Ascending aorta (tissue), 2 donors: ENCODE measurements at places on chromosomes 4 and X.
A peak's percentile ranks its signal among the peaks of the same experiment; 100 is the strongest.

DNA sequence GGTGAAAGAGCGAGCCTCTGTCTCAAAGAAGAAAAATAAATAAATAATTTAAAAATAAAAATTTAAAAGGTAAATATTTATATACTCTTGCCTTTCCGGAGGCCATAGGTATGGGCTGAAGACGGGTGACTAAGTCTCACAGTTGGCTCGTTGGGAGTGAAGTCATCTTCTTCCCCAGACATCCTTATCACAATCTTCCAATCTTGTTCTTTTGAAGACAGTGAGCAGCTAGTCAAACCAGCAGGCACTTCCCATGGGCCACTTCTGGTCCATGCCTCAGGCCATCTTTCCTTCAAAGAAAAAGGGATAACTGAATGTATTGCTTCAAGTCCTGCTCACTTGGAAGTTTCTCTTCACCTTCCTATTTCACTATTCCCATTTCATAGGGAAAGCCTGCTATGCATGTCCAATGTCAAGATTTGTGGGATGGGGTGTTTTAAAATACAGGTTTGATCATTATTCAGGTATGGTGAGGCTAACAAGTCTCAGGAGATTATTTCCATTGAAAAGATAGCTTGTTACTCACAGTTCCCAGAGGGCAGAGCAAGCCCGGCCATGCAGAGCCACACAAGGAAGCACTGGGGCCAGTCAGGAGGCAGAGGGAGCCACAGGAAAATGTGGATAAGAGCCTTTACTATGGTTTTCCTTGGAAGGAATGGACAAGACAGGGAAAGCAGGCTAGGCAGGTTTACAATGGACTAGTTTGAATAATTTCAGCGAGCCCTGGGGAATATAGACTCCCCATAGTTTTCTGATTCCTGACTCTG, 33.3 kb upstream of the VCX2 start:
- DNase-seq, result no peak
- no peak overlapping the region for H3K27ac ChIP-seq
- no peaks in the 10 kb centered on the region for H3K27me3 ChIP-seq
- no peaks in the 10 kb centered on the region for H3K36me3 ChIP-seq

DNA sequence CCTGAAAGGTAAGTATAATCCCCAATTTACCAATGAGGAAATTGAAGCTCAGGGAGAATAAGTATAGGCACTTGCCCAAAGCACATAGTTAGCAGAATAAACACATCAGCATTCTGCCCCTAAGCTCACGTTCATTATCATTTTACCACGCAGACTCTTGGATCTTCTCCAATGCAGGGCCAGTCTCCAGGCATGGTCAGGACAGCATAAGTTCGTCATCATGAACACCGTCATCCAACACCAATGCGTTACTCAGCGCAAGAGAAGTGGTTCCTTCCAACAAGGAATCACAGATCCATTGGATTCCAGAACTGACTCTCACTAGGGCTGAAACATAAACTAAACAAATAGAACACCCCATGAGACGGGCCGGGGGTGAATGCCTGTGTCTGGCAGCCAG, 86.5 kb upstream of the GPM6B start:
- peaks cover 15% of the 10 kb centered on the region for H3K4me1 ChIP-seq
- H3K27ac ChIP-seq, result no peak overlapping the region
- DNase-seq, result no peak
- H3K36me3 ChIP-seq, result no peaks in the 10 kb centered on the region

DNA sequence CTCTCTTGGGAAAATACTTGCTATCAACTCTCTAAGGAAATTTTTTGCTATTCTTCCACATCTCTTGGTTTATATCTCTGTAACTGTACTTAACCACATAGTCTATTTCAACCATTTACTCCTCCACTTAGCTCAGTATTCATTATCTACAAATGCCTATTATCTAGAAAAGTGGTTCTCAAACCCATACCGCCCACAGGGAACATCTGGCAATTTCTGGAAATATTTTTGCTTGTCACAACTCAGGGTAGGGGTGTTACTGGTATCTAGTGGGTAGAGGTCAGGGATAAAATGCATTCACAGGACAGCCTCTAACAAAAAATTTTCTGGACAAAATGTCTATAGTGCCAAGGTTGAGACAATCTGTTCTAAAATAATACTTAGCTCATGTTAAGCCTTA, 14.4 kb downstream of the ATRX start:
- H3K27ac ChIP-seq, result no peak overlapping the region
- H3K4me1 ChIP-seq, result no peaks in the 10 kb centered on the region
- H3K27me3 ChIP-seq, result no peaks in the 10 kb centered on the region

DNA sequence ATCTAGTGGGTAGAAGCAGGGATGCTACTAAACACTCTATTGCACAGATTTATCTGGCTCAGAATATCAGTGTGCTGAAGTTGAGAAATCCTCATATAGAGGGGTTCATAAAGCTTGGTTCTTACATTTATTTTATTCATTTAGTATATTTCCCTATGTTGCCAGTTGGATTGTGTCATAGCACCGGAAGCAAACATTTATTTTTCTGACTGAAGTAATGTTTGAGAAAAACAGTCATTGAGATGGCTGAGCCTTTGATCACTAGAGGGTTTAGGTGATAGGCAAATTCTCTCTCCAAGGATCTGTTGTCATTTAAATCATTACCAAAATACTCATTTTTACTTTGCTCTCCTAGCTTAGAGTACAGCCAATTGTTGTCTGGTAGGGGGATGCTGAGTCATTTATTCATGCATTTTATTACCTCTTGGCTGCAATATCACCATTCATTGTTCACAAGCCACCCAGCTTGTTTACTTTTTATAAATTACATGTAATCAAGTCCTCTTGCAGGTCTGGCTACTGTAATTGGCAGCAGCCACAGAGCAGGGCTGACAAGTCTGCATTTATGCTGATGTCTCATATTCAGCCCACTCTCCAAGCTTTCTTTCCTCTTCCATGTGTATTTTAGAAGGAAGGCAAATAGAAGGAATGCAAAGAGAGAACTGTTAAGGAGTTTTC, 15.2 kb downstream of the GAB1 start:
- no peaks in the 10 kb centered on the region for H3K27me3 ChIP-seq
- DNase-seq, result no peak
- no peak overlapping the region for H3K4me3 ChIP-seq
- no peaks in the 10 kb centered on the region for H3K36me3 ChIP-seq

DNA sequence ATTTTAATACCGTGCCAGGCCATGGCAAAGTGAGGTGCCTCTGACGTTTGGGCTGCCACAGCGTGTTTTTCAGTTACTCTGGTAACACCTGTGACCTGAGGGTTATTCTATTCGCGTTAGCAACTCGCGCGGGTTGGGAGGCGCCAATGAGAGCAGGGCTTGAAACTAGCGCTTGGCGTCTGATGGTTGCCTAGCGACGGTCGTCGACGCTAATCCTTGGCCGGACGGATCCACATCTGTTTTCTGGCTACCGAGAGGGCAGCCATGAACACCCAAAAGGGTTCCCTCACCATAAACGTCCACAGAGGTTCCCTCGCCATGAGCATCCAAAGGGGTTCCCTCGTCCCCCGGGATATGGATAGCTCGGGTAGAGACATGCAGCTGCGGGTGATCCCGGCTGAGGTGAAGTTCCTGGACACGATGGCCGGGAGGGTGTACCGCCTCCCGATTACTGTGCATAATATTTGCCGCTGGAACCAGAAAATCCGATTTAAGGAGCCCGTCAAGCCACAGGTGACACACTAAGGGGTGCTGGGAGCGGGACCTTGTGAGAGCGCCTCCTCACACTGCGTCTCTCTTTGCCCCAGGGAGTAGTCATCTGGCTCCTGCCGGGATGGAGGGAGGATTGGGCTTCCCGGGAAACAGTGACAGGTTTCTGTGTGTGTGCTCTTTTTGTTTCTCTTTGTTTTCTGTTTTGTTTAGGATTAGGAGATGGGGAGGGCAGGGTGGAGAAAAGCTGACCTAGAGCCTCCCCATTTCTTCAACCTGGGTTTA, at the start of gene CFAP47:
TSS of gene CFAP47 (plus strand) at position 199 of the 774 bp plus-strand sequence. CDS start at position 265, 66 bp downstream.
- H3K4me3 ChIP-seq, result peak within 1 kb of the TSS; percentile 58
- H3K27ac ChIP-seq, result no peak within 1 kb of the TSS
- DNase-seq, result no peak
- H3K27me3 ChIP-seq, result no peaks in the 10 kb centered on the region
- no peaks in the 10 kb centered on the region for H3K36me3 ChIP-seq

GRCh38 chr4:4981827-4982226, 37.4 kb downstream of the CYTL1 start:
- H3K27me3 ChIP-seq, result no peaks in the 10 kb centered on the region
- no peak overlapping the region for H3K27ac ChIP-seq
- no peaks in the 10 kb centered on the region for H3K36me3 ChIP-seq

GRCh38 chrX:129227366-129227765, 295.9 kb downstream of the SMARCA1 start:
- no peaks in the 10 kb centered on the region for H3K4me1 ChIP-seq
- H3K36me3 ChIP-seq, result no peaks in the 10 kb centered on the region
- H3K4me3 ChIP-seq, result no peak overlapping the region
- no peak overlapping the region for H3K27ac ChIP-seq
- no peaks in the 10 kb centered on the region for H3K27me3 ChIP-seq
- no peak for DNase-seq

GRCh38 chr4:177008836-177009501, 216.2 kb upstream of the VEGFC start:
- no peak overlapping the region for H3K4me3 ChIP-seq
- H3K4me1 ChIP-seq, result no peaks in the 10 kb centered on the region
- H3K36me3 ChIP-seq, result no peaks in the 10 kb centered on the region
- no peaks in the 10 kb centered on the region for H3K27me3 ChIP-seq

- H3K27me3 ChIP-seq, result no peaks in the 10 kb centered on the region
- DNase-seq, result no peak
- no peak overlapping the region for H3K4me3 ChIP-seq
- H3K4me1 ChIP-seq, result peaks cover 3% of the 10 kb centered on the region
These were observed 125.9 kb downstream of the AMELX start for GRCh38 chrX:11419102-11419501.

DNA sequence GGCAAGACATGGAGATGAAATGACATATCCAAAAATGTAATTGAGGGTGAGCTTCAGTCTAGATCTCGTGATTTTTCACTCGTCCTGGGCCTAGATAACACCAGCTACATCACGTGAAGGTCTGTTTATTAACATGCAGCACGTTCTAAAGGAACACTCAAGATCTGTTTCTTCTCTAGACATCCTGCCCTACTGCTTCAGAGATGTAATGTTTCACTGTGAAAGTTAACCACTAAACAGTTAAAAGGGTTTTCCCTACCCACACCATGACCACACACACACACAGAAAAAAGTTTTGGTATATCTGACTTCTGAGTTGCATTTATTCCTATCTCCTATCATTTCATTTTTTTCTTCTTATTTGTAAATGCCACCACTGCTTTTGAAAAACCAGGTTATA, 52.3 kb upstream of the SMIM31 start:
- H3K27me3 ChIP-seq, result no peaks in the 10 kb centered on the region
- H3K36me3 ChIP-seq, result no peaks in the 10 kb centered on the region
- no peaks in the 10 kb centered on the region for H3K4me1 ChIP-seq
- no peak overlapping the region for H3K4me3 ChIP-seq
- no peak overlapping the region for H3K27ac ChIP-seq

DNA sequence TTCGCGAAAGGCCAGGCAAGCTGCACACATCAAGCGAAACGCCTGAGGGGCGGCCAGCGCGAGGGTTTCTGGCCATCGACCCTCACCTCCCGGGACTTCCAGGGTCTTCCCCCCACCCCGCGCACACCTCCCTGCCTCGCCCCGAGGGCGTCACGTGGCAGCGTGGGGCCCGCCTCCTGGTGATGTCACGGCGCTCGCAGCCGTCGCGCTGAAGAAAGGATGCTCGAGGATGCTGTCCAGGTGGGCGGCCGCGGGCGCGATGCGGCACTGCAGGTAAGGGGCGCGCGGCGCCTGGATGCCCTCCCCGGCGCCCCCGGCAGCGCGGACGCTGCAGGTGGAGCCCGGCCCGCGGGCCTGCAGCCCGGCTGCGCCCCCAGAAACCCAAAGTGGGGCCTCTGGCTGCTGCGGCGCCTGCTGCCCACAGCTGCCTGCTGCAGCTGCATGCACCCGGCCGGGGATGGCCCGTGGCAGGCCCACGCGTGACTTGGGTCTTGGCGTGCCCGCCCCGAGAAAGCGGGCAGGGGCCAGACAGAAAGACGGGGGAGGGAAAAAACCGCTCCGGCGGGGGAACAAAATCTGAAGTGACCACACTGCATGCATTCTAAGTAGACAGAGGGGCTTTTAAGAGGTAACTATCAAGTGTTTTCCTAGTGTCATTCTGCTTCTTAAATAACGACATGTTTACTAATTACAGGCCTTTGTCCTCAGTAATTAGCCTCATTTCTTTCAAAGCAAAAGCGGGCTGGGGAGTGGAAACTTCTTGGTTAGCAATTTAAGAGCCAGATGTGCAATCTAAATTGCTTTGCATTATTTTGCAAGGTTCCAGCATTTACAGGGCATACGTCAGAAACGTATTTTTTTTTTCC, 1.7 kb downstream of the CLCN4 start:
- H3K4me1 ChIP-seq, result peaks cover 3% of the 10 kb centered on the region
- no peaks in the 10 kb centered on the region for H3K36me3 ChIP-seq
- no peaks in the 10 kb centered on the region for H3K27me3 ChIP-seq
- no peak overlapping the region for H3K27ac ChIP-seq
- DNase-seq, result no peak

DNA sequence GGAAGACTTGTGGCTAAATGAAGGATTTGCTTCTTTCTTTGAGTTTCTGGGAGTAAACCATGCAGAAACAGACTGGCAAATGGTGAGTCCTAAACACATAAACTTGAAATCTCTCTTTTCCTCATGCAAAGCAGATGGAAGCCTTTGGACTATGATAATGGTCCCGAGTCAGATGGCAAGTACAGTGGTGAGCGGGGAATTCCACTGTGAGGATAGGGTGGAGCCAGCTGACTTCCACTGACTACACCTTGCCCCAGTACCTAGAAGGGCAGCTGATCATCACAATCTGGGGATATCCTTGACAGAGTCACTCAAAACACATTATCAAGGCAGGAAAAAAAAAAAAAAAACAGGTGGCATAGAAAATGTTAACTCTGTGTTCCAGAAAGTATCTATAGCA, 34.3 kb downstream of the ENPEP start:
- no peaks in the 10 kb centered on the region for H3K4me1 ChIP-seq
- no peaks in the 10 kb centered on the region for H3K36me3 ChIP-seq

DNA sequence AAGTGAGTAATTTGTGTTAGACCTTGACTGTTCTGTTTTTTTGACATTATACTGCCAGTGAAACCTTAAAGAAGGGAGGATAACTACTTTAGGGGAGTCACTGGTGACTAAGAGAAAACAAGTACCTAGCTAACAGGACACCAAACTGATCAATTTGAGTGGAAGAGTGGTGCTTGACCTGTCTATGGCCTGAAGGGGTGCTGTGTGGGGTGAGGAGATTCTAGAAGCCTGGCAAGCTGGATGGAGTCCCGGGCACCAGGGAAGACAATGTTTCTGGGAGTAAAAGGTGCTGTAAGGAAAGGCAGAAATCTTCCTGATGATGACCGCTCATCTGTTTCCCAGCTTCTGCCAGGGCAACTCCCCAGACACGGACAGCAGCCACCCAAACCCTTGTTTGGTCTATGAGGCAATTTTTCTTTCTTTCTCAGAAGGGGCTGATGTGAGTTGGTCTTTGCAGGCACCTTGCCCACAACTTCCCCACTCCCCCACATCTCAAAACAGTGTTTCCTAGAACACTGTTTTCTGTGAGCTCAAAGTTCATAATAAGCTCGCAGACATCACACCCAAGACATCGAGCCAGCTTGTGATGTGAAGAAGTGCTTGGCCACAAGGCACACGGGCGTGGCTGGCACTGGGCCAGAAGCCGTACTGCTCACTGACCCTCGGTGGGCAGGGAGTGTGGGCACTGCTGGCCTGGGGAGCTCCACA, 4.6 kb downstream of the TXK start:
- H3K36me3 ChIP-seq, result no peaks in the 10 kb centered on the region
- no peaks in the 10 kb centered on the region for H3K4me1 ChIP-seq
- DNase-seq, result no peak
- no peak overlapping the region for H3K27ac ChIP-seq

- H3K27ac ChIP-seq, result no peak overlapping the region
- DNase-seq, result no peak
- H3K36me3 ChIP-seq, result no peaks in the 10 kb centered on the region
These were observed 11.6 kb upstream of the CORIN start for GRCh38 chr4:47849466-47849865.
